ENCODE measurements at places on chromosomes 3 and 15.

DNA sequence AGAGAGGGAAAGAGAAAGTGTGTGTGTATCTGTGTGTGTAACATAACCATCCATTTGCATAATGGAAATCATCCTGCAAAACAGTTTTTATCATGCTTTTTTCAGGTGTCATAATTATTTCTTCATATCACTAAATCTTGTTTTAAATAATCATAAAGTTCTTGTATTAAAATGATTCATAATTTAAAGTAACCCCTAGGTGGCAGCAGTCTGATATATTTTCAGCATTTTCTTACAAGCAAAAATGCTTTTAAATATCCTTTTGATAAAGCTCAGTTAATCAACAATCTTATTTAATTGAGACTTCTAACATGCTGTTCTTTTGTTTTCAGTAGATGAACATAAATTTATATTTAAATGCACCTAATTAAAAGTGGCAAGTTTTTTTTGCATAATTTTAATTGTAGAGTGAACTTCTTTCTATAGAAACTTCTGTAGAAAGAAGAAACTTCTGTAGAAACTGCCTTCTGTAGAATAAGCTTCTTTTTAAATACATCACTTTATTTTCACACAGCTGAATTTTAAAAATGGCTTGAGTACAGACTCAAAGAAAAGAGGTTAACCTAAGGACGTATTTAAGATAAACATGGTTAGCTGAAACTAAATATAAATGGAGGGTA, 72.5 kb downstream of the OPA1 start:
- no peak for DNase-seq

- DNase-seq: no peak
These were observed 1006.6 kb downstream of the NAALADL2 start for GRCh38 chr3:175865724-175866123.

- no peak for DNase-seq
These were observed 53.5 kb downstream of the CEMIP start for GRCh38 chr15:80832686-80833085.

- DNase-seq: no peak
These were observed 126.4 kb downstream of the OXSM start for GRCh38 chr3:25916321-25916720.

GRCh38 chr3:167705840-167706239, 28.9 kb downstream of the PDCD10 start:
- DNase-seq: no peak
